Caco-2 (cell line): ENCODE measurements at places on chromosomes 1 and 21.

DNA sequence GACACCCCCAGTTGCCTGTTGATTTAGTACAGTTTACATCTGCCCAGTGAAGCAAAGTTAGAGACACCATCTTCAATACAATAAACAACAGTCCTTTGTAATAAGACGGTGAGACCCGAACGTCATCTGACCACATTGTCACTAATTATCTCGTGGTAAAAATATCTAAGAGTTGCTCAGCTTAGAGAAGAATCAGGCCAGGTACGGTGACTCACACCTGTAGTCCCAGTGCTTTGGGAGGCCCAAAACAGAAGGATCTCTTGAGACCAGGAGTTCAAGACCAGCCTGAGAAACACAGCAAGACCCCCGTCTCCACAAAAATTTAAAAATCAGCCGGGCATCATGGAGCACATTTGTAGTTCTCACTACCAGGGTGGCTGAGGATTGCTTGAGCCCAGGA lies 53.5 kb downstream of the CD34 start:
- H3K27ac ChIP-seq: no peak overlapping the region
- H3K4me3 ChIP-seq: no peak overlapping the region
- H3K27me3 ChIP-seq: no peaks in the 10 kb centered on the region
- H3K4me1 ChIP-seq: peaks cover 3% of the 10 kb centered on the region; the same call in 1 of the 2 replicates

DNA sequence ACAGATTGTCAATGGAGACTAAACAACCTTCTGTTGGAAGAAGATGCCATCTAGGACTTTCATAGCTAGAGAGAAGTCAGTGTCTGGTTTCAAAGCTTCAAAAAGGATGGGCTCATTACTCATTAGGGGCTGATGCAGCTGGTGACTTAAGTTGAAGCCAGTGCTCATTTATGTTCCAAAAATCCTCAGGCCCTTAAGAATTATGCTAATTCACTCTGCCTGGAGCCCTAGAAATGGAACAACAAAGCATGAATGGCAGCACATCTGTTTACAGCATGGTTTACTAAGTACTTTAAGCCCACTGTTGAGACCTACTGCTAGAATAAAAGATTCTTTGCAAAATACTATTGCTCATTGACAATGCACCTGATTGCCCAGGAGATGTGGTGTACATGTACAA lies 63.7 kb downstream of the TTC3 start:
- H3K27me3 ChIP-seq: no peaks in the 10 kb centered on the region
- no peak for DNase-seq
- H3K4me3 ChIP-seq: no peak overlapping the region

- H3K4me1 ChIP-seq: no peaks in the 10 kb centered on the region
- H3K4me3 ChIP-seq: no peak overlapping the region
- no peaks in the 10 kb centered on the region for H3K27me3 ChIP-seq
- no peak for DNase-seq
Measured at GRCh38 chr1:6842301-6842700, 57.0 kb downstream of the CAMTA1 start.

GRCh38 chr1:3657096-3657475 lies 4.8 kb downstream of the TP73 start:
- no peaks in the 10 kb centered on the region for H3K27me3 ChIP-seq
- no peaks in the 10 kb centered on the region for H3K36me3 ChIP-seq
- H3K27ac ChIP-seq: no peak overlapping the region
- 0 out of 2 replicates have a peak, but pooled peaks cover 5% of the 10 kb centered on the region for H3K4me1 ChIP-seq
- DNase-seq: no peak
- H3K4me3 ChIP-seq: no peak overlapping the region

DNA sequence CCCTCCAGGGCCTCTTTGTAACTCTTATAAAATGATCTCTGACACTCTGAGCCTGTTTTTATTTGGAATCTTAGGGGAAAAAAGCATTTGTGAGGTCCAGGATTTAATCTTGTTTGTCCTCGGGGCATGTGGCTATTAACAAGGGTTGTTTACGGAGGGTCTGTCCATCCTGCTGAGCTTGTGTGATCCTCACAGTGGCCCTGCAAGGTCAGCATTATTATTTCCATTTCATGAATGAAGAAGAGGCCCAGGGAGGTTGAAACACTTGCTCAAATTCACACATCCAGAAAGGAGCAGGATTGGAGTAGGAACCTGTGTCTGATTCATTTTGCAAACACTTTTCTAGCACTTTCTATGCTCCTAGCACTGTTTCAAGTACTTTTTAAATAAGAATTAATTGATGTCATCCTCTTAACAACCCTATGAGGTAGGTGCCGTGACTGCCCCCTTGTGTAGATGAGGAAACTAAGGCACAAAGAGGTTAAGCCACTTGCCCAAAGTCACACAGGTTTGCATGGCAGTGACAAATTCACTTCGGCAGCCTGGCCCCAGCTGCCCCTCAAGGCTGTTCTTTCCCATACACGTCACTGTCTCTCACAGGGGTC lies 178.9 kb downstream of the MIS18A start:
- no peaks in the 10 kb centered on the region for H3K4me1 ChIP-seq
- no peak overlapping the region for H3K27ac ChIP-seq
- no peak overlapping the region for H3K4me3 ChIP-seq
- H3K27me3 ChIP-seq: no peaks in the 10 kb centered on the region
- no peaks in the 10 kb centered on the region for H3K36me3 ChIP-seq

GRCh38 chr1:213714645-213715044 lies 273.1 kb upstream of the PROX1 start:
- no peak for DNase-seq
- no peaks in the 10 kb centered on the region for H3K4me1 ChIP-seq
- no peaks in the 10 kb centered on the region for H3K36me3 ChIP-seq
- no peak overlapping the region for H3K27ac ChIP-seq
- H3K27me3 ChIP-seq: no peaks in the 10 kb centered on the region
- no peak overlapping the region for H3K4me3 ChIP-seq

DNA sequence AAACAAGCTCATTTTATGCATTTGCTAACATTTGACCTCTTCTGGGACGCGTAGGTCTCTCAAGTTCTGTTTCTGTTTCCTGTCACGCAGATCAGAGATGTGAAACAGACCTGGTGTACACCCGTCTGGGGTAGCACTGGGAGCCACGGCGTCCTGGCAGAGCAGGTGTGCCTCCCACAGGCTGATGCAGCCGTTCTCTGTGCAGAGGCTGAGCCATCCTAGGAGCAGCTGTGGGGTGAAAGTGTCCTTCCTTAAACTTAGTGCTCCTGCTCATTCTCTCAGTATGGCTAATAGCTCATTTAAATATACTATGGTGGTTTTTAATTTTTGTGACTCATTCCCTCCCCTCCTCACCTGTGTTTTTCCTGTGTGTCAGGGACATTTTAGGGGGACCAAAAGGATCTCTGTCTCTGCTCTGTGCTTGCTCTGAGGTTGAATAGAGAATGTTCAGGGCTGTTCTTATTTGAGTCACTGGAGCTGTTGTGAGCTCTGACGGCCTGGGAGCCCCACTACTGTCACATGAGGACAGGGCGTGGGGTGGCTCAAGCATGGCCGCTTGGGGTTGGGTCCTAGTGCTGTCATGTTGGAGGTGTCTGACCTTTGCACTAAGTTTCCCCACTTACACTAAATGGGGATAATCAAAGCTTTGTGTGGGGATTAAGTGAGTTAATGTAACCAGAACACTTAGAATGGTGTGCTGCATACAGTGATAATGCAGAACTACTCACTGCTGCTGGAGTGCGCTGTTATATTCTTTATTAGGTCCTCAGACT lies 43.0 kb downstream of the GALNT2 start:
- no peaks in the 10 kb centered on the region for H3K36me3 ChIP-seq
- H3K4me1 ChIP-seq: peaks cover 36% of the 10 kb centered on the region
- no peak overlapping the region for H3K4me3 ChIP-seq
- peak; percentile 20 for DNase-seq
- H3K27me3 ChIP-seq: no peaks in the 10 kb centered on the region
- peak overlapping the region; percentile 73 for H3K27ac ChIP-seq

DNA sequence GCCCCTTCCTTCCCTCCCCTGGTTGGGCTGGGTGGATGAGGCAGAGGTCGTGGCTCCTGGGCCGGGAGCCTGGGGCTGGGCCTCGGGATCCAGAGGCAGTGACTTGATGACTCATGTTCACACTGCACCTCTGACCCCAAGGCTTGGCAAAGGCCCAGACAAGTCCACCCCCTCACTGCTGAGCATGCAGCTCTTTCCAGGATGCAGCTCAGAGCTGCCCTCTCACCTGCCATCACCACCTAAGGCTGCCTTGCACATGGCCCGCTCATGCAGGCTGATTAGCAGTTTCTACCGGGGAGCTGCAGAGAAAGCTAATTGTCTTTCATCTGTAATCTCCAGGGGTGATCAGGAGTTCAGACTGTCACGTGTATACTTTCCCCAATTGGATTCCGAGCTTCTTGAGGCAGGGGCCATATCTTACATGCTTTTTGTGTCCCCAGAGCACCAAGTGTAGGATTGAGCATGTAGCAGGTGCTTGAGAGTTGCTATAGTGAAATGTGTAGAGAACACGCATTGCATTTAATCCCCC lies 62.1 kb downstream of the LRRN2 start:
- no peaks in the 10 kb centered on the region for H3K27me3 ChIP-seq
- no peaks in the 10 kb centered on the region for H3K36me3 ChIP-seq
- H3K4me3 ChIP-seq: no peak overlapping the region
- peak overlapping the region; percentile 48 for H3K27ac ChIP-seq
- H3K4me1 ChIP-seq: peaks cover 29% of the 10 kb centered on the region
- DNase-seq: peak; percentile 45

DNA sequence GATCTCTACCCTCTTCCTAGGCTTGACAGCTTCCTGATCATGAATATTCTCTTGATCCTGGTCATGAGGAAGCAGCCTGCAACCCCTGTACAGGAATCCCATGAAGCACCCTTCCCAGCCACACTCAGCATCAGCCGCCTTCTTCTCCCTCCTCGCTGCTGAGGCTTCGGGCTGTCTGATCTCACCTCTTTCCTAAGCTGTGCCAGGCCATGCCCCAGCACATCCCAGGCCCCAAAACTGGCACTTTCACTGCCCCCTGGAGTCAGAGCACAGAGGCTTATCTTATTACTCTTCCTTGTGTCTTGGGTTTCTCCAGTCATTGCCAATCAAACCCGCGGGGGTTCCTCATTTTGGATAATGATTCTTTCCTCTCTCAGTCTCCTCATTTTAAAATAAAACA lies 259.5 kb downstream of the RGS7 start:
- no peak for DNase-seq
- no peak overlapping the region for H3K4me3 ChIP-seq
- 0 out of 2 replicates have a peak, but pooled peaks cover 5% of the 10 kb centered on the region for H3K4me1 ChIP-seq
- H3K36me3 ChIP-seq: no peaks in the 10 kb centered on the region
- H3K27me3 ChIP-seq: no peaks in the 10 kb centered on the region

DNA sequence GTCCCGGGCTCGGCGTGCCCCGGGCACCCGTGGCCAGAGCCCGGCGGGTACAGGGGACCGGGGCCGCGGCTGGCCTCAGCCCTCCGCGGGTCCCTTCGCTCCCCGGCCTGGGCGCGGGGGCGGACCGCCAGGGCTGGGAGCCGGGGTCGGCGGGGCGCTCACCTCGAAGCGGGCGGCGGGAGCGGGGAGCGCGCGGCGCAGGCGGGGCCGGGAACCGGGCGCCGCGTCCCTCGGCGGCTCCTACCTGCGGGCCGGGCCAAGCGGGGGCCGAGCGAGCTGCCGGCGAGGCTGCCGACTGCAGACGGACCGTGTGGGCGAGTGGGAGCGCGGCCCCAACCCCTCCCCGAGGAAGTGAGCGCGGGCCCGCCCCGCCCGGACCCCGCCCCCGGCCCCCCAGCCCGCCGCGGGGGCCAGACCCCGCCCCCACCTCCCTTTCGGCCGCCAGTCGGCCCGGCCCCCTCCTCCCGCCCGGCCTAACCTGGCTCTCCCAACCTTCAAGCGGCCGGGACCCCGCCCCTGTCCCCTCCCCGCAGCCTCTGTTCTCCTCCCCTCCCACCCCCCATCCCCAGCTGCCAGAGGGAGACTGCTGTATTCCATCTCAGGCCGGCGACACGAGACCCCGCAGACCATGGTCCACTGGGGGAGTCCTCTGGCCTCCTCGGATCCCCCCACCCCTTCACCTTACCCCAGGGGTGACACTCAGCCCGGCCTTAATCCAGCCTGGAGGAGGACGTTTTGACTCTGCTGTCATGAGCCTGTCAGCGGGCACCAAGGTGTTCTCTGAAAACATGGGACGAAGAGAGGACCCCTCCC lies at the start of gene FHL3:
Gene FHL3, minus strand, starts transcription at position 320 of the 813 bp plus-strand sequence. CDS start 6,102 bp downstream, outside the sequence.
- H3K27ac ChIP-seq: peak within 1 kb of the TSS; percentile 63
- no peaks in the 10 kb centered on the region for H3K27me3 ChIP-seq
- peak; percentile 73 for DNase-seq
- peaks cover 17% of the 10 kb centered on the region for H3K4me1 ChIP-seq

- H3K4me3 ChIP-seq: no peak overlapping the region
- no peaks in the 10 kb centered on the region for H3K27me3 ChIP-seq
- peaks cover 33% of the 10 kb centered on the region for H3K4me1 ChIP-seq
- H3K36me3 ChIP-seq: no peaks in the 10 kb centered on the region
Measured at GRCh38 chr1:180921891-180922630, 9.4 kb downstream of the KIAA1614 start.

DNA sequence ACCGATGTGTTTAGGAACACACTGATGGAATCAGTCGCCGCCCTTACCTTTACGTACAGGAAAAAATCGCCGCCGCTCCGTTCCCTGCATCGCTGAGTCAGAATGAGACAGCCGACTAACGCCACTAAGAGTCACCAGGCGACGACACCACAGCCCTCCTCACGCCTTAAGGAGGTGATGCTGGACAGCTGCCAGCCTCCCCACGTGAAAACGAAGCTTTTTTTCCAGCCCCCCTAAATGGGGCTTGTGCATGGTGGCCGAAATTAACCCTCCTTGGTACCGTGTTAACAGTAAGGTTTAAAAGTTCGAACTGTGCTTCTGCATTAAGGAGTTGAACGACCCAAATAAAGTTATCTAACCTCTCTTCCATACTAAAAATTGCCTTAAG lies 511 bp downstream of the DNTTIP2 start:
- peak overlapping the region; percentile 78 for H3K4me3 ChIP-seq
- peak; percentile 38 for DNase-seq
- H3K27ac ChIP-seq: peak overlapping the region; percentile 99
- H3K36me3 ChIP-seq: no peaks in the 10 kb centered on the region

DNA sequence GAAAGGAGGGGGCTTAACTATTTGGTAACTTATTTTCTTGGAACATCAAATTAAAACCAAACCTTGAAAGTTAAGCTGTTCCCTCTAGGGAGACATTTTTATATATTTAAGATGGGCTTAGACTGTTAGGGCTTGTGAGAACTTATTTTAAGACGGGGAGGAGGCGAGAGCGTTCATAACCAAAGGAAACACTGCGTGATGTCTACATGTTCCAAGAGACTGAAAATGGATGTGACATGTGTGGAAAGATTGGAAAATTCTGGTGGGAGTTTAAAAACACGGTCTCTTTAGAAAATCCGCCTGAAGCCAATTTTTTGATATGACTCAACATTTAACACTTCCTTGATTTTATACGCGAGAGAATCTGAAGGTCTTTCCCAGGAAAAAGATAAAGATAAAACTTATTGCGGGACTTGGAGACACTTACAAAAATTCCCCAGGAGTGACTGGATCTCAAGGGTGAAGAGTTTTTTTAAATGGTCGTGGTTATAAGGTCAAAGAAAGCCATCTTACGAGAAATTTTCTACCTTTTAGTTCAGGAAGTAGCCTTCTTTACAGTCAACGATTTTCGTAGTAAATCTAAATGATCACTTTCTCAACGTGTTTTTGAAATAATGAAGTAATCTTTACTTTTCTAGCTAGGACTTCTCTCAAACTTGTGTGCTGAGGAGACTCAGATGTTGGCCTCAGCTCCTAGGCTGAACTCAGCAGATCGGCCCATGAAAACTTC lies 828 bp downstream of the PNRC2 start:
- DNase-seq: no peak
- no peaks in the 10 kb centered on the region for H3K27me3 ChIP-seq
- no peaks in the 10 kb centered on the region for H3K36me3 ChIP-seq

GRCh38 chr1:237012361-237012760 lies 8.1 kb upstream of the MT1HL1 start:
- H3K36me3 ChIP-seq: no peaks in the 10 kb centered on the region
- H3K27me3 ChIP-seq: no peaks in the 10 kb centered on the region
- H3K4me3 ChIP-seq: no peak overlapping the region
